ENCODE measurements at places on chromosomes 4 and X.

DNA sequence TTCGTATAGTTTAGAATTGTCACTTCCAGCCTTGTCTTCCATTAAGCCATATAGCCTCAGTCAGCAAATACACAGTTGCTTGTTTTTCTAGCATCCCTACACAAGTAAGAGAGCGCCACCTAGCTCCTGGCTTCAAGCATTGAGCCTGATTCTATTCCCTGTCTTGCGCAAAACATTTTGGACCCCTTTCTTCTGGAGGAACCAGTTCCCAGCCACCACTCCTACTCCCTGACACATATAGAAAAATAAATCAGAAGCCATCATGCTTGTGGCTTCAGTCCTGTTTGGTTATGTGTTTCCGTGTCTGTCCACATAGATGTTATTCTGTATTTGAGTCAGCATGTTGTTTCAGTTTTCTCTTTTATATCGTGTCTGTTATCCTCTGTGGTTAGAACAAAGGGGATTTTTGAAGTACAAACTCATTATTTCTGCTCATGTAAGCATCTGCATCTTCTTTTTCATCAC, 59.9 kb downstream of the GK start:
- no peak for DNase-seq

DNA sequence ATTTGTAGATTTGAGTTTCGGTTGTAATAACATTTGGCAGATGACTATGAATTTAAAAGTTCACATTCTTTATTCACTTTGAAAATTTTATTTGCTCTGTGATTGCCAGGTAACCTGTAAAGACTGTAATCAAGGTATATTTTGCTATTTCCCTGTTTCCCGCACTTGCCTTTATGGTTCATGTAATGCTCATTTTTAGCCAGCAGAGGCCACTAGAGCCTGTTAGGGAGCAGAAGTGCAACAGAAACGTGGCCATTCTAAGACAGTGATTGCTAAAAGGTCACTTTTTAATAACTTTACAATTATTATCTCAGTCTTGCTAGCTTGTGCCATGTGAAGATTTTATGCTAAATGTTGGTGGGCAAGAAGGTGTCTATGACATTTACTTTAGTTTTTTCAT, 12.4 kb downstream of the YIPF6 start:
- no peak for DNase-seq

DNA sequence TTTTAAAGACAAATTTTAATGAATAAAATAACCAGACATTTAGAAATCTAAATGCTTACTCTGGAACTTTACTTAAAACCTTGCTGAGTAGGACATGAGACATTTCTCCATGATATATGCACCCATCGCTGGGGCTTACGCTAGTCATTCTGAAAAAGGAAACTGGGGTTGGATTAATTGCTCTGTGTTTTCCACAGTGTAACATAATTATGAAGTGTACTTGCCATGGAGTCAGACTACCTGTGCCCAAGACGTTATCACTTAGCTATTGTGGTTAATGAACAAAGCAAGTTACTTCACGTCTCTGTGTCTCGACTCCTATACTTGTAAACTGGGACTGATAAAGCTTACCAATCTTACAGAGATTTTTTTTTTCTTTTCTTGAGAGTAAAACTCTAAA, 47.8 kb downstream of the SHISA3 start:
- no peak for DNase-seq

DNA sequence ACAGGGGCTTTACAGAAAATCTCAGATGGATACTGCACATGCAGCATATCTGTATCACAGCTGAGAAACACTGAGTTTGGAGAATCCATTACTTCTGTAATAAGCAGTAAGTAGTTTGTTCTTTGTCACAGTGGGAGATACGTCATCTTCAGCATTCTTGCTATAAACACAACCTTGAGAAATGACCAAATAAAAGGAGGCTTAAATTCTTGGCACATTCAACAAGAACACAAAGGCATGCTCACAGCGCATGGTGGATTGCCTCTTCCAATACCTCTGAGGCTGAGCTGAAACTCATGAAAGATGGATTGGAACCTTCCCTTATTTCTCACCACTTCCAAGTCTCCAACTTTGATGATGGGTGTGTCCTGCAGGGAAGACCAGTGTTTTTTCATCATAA, 54.5 kb downstream of the ANXA5 start:
- DNase-seq, result no peak

- DNase-seq, result no peak
Observed at GRCh38 chr4:128310266-128310697, 22.7 kb upstream of the PGRMC2 start.

DNA sequence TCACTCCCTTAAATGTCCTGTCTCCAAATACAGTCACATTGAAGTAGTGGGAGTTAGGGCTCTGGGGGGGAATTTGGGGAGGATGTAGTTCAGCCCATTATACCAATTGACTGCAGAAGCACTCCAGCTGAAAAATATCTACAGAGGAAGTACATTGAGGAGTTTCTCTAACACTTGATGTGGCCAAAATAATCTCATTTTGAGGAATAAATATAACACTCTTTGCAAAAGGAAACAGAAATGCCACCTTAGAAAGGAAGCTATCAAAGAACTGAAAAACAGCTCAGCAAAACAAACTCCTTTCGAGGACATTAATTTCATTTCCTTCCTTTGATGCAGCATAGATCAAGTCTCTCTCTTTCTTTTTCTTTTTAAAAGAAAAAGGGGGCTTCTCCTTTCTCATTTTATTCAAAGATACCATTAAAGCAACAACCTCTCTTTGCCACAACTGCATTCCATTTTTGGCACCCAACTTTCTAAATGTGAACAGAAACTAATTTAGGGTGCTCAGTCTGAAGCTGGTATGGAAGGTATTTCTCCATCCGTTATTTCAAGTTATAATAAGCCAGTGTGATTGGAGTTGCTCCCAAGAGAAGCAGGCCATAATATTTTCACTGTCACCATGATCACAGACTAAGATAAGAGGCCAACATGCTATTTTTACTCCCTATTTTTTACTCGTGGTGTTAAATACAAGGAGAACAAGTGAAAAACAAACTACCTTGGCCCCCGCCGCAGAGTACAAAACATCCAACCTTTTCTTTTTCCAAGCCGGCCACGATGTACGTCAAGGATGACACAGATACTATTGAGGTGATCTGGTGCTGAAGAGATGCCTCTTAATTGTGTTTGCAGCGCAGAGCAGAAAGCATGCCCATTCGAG, 230.4 kb upstream of the GATB start:
- DNase-seq, result no peak

GRCh38 chr4:69322055-69322454, 41.8 kb downstream of the UGT2B28 start:
- DNase-seq, result no peak

GRCh38 chrX:153669174-153669890, 4.3 kb downstream of the PNCK start:
- no peak for DNase-seq

DNA sequence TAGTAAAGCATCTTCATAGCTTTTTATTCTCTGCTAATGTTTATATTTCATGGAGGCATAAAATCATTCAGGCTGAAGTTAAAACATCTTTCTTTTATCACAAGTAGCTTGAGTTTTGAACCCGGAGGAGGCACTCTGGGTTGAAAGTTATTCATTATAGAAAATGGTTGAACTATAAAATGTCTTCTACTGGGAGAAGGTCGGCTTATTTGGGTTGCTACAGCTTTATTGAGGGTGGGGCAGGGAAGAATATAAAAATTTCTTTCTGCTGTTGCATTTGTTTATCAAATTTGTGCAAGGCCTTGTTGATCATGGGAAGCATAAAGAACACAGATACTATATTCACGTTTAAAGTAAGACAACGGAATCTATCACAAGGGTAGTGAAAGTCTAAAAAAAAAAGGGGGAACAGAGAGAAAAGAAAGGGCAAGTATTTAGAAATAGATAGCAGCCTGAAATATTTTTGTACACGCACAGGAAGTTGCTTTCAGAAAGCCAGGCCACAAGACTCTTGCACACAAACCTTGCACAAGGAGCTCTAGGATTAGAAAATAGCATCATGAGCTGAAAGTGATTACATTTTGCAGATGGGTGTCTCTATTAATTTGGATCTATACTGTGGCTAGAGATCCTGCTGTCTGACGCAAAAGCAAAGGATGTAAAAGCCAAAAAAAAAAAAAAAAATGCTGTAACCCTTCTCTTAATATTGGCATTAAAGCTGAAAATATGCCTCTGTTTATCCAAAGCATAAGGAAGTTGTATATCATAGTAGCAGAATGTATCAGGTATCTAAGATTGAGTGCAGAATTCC, 37.2 kb upstream of the FAM9C start:
- DNase-seq, result no peak

DNA sequence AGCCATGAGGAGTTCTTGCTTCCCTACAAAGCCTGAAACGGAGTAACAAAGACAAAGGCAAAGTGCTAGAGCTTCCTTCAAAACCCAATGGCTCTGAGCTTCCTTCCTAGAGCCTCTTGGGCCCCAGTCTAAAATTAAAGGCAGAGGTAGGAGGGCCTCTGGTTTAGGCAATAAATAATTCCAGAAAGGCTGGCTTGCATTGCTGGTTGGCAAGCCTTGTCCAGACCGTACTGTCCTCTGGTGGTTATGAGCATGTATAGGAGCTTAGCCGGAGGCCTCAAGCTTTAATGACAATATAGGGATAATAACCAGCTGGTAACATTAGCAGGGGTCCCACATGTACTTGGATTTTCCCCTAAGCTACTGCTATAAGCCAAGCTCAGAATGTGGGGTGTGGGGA, 237.3 kb downstream of the AR start:
- no peak for DNase-seq

DNA sequence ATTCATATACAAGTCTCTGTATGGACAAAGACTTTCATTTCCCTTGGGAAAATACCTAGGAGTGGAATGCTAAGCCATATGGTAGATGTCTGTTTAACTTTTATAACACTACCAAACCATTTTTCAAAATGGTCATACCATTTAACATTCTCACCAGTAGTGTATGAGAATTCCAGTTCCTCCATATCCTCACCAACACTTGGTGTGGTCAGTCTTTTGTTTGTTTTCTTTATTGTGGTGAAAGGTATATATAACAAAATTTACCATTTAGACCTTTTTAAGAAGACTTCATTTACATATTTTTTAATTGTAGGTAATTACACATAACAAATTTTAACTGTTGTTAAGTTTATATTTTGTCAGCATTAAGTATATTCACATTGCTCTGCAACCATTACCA, 12.7 kb upstream of the APLN start:
- DNase-seq, result no peak

DNA sequence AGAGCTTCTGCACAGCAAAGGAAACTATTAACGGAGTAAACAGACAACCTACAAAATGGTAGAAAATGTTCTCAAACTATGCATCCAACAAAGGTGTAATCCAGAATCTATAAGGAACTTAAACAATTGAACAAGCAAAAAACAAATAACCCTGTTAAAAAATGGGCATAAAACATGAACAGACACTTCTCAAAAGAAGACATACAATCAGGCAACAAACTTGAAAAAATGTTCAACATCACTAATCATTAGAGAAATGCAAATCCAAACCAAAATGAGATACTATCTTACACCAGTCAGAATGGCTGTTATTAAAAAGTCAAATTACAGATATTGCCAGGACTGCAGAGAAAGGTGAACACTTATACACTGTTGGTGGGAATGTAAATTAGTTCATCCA, 309.6 kb upstream of the KLF3 start:
- no peak for DNase-seq

- no peak for DNase-seq
Observed at GRCh38 chr4:27742816-27743215, 882.2 kb downstream of the STIM2 start.

- DNase-seq, result no peak
Observed at GRCh38 chr4:125355791-125356190, 41.0 kb downstream of the FAT4 start.

DNA sequence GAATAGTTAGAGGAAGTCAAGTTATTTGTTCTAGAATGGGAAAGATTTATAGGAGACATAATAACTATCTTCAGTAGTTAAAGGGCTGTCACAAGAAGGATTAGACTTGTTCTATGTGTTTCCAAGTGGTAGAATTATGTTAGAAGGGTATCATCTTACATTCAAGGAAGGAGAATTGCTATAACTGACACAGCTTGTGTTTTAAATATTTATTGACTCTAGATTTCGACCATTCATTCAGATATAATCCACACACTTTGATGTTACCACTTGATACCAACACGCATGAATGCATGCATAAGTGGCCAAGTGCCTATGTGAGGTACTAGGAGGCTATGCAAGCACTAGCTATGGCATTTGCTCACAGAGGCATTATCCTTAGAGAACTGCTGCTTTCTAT, 122.7 kb downstream of the CCNB3 start:
- DNase-seq, result no peak

GRCh38 chr4:40276546-40276945, 58.6 kb upstream of the CHRNA9 start:
- DNase-seq, result no peak

GRCh38 chrX:129719931-129720530, 18.7 kb upstream of the XPNPEP2 start:
- DNase-seq, result no peak

- no peak for DNase-seq
Observed at GRCh38 chr4:137638934-137639333, 106.6 kb upstream of the PCDH18 start.

DNA sequence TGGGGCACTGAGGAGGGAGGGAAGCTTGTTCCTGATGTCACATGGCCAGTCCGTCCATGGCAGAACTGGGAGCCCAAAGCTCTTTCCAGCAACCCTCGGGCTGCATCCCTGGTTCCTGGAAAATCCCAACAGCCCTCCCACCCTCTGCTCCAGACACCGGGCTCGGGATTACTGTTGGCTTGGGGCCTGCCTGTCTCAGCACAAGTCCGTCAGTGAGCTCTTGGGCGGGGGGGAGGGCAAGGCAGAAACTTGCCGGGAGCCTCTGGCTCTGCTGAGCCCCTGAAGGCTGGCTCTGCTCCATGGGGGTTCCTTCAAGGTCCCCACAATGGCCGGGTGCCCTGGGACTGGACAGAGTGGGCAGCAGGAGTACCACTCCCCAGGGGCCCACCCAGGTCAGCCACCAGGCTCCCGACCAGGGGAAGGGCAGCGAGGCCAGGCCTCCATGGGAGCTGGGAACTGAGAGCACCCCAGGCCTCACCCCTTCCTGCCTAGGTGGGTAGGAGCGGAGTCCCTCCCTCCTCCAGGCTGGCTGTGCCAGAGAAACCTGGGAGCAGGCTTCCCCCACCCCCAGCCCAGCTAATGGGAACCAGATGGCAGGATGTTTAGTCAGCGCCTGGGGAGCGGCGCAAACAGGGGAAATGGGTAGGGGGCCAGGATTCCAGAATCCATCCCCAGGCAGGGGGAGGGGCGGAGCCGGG, 6.4 kb upstream of the HAUS7 start:
- no peak for DNase-seq

GRCh38 chr4:71229477-71230270, 109.1 kb upstream of the SLC4A4 start:
- DNase-seq, result no peak

GRCh38 chrX:132046533-132046932, 23.4 kb downstream of the STK26 start:
- DNase-seq, result no peak

DNA sequence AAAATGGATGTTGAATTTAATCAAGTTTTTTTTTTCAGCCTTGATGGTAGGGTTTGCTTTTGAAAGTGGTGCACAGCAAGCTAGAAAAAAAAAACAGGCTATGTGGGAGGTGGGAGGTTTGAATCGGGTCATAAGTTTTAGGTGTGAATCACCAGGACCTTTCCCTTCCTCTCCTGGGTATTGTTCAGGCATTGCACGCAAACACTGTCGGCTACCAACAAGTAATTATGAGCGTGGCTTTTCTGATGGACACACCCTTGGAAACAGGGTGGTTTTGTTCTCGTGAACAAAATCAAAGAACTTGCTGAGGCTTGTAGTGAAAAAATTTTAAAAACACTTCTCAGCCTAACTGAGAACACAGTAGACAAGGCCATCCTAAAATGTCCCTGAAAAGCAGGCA, 18.1 kb downstream of the PIR start:
- no peak for DNase-seq

GRCh38 chr4:13036841-13037240, 447.3 kb downstream of the RAB28 start:
- no peak for DNase-seq
